Occipital lobe (tissue), 3 donors: ENCODE measurements at places on chromosomes 4 and X. TPM values are rescaled to one million over a fixed set of nuclear protein-coding genes. Genes with fewer than 3 reads are reported as not detected.

Gene C4orf36
- 1.6 TPM for total RNA-seq

Gene KLF8
- 20.4 TPM for total RNA-seq

Gene RAB41
- not detected for total RNA-seq

Gene CCDC158
- total RNA-seq = 4.2 TPM

DNA sequence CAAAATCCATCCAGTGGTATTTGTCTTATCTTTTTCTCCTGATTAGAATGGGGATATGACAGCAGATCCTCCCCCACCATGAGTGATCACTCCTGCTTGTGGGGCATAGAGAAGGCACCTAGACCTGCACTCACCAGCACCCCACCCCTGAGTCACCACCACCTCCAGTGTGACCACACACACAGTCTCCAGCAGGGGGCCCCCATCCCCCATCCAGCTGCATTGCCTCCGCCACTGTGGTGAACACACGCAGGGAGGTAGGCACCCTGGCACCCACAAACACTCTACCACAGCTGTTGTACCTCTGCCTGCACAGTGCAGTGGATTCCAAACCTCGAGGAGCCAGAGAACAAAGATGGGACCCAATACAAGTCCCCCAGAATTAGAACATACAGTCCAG is 9.0 kb upstream of the MAGEA8 start:
- no peak for DNase-seq

Gene GCNA
- total RNA-seq = 3.0 TPM

Gene UGT8
- total RNA-seq = 5.1 TPM
